Heart right ventricle (tissue), 16 donors: ENCODE measurements at places on chromosomes 6 and 20. TPM values are rescaled to one million over a fixed set of nuclear protein-coding genes. Genes with fewer than 3 reads are reported as not detected.

- DNase-seq, result no peak
Measured at GRCh38 chr20:47727909-47728361, 57.3 kb downstream of the SULF2 start.

LAMA4 gene
- total RNA-seq, result 94.1 TPM

TFAP2B gene
- total RNA-seq, result not detected

DNA sequence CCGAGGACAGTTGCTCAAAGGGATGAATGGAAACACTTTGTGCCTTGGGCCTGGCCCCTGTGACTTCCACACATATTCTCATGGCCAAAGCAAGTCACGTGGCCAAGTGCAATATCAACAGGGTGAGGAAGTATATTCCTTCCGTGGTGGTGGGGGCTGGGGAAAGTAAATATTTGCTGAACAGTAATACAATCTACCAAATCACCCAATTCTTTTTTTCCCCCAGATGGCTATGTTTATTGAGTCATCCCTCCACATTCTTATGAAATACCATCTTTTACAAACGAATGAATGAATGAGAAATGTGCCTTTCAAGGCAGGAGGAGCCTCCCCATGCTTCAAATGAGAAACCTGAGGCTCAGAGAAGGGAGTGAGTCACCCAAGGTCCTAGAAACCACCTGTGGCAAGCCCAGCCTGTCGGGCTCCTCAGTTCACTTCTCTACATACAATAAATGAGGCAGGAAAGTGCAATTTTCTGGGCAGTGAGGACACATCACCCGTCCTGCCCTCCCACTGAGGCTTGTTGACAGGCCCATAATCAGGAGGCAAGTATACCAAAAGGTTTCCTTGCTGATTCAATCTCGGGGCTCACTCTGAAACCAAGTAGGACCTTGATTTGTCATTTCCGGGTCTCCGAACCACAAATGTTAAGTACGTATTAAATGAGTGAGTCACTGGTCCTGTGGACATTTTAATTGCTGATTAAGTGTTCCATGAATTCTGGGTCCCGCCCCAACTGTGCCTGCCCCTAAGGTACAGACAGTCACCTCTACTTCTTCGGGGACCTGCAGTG is 25.3 kb upstream of the TOP1 start:
- peak; percentile 38 for DNase-seq

- peak; percentile 82 for DNase-seq
Measured at GRCh38 chr20:54207743-54208547, at the start of gene PFDN4. PFDN4 (plus strand) TSS chr20:54208087; CDS start chr20:54208101, 14 bp downstream.

DNA sequence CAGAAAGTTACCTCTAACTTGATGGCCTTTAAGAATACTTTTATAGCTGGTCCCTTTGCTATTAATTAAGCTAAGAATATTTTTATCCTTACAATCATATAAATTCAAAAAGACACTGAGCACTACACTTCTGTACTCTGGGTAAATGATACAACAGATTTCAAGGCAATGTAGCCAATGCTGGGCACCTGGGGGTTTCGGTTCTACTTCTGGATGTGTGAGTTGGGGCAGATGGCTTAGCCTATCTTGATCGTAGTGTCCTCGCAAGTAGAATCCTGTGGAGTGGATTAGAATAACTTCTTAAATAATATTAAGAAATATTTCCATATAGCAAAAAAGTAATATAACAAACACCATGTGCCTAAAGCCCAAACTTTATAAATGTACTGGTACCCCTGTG is 96.9 kb upstream of the NT5E start:
- DNase-seq, result no peak

- DNase-seq, result no peak
Measured at GRCh38 chr6:41160933-41161332, 2.0 kb downstream of the TREM2 start.

GRCh38 chr6:153963352-153963751 is 75.7 kb upstream of the OPRM1 start:
- DNase-seq, result no peak

DNA sequence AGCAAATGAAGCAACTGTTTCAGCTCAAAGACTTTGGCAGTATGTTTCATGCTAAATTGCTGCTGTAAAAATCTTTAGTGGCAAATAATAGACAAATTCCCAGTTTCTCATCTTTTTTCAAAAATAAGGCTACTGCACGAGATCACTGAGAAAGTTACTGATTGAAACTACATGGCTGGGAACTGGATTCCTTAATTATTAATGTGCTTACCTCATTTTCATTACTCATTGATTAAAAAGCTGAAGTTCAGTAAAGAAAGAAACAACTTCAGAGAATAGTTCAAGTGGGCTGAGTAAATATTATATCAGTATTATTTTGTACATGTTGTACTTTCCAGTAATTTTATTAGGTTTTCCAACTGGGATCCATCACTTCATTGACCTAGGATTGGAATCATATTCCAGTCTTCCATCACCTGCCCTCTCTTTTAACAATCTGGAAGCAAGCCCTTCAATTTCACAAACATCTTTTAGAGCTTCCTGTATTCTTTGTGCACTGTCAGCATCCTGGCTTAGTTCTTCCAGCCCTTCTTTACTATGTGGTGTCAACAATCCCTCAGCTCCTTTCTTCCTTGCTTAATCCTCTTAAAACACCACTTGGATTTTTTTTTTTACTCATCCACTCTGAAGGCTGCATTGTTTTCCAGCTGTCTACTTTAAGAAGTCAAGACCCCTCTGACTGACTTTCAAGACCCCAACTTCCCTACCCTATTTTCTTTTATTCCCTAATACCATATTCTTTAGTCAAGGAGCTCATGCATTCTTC is 4.3 kb downstream of the MEI4 start:
- no peak for DNase-seq

DNA sequence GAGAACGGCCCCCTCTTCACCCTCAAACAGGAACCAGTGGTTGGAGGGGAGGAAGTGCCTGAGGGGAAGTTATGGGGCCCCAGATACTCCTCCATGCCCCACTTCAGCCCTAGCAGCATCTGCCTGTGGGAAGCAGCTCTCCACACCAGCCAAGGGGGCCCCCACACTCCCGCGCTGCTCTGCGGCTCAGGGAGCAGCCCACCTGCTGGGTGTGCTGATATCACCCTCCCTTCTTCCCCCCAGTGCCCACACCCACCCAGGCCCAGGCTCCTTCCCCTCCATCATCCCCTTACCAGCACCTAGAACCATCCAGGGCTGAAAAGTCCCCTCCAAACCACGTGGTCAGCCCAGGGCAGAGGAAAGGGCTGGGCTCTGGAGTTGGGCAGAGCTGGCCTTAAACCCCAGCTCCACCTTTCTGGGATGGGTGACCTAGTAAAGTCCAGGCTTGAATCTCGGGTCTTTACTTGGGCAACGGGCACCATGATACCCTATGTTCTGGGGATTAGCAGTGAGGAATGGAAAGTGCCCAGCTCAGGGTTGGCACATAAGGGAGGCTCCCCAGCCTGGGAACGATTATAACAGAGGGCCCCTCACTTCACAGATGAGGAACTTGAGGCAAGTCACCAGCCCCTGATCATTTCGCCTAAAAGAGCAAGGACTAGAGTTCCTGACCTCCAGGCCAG is 663 bp downstream of the LST1 start:
- DNase-seq, result no peak

CD24 gene
- 0.66 TPM for total RNA-seq

KIF13A gene
- total RNA-seq, result 67.6 TPM

DNA sequence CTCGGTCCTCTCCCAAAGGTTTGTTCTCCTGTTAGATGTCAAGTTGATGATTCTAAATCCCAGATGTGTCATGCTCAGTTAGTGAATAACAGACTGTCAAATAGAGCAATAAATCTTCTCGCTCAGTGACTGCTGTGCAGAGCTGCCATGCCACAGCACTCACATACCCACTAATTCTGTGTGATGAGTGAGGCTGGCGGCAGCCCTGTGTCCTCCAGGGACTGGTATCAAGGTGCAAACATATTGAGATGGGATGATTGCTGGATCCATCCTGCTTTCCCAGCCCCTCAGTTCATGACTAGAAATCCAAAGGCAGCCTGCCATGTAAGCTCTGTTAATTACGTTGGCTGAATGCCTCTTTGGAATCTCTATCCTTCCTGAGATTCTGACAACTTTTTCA is 103.9 kb downstream of the OLIG3 start:
- DNase-seq, result no peak

- DNase-seq, result no peak
Measured at GRCh38 chr6:163661272-163661671, 246.8 kb downstream of the QKI start.

- DNase-seq, result no peak
Measured at GRCh38 chr6:46184114-46184513, 13.3 kb upstream of the ENPP5 start.
